ENCODE measurements at places on chromosomes 2 and 18.

DNA sequence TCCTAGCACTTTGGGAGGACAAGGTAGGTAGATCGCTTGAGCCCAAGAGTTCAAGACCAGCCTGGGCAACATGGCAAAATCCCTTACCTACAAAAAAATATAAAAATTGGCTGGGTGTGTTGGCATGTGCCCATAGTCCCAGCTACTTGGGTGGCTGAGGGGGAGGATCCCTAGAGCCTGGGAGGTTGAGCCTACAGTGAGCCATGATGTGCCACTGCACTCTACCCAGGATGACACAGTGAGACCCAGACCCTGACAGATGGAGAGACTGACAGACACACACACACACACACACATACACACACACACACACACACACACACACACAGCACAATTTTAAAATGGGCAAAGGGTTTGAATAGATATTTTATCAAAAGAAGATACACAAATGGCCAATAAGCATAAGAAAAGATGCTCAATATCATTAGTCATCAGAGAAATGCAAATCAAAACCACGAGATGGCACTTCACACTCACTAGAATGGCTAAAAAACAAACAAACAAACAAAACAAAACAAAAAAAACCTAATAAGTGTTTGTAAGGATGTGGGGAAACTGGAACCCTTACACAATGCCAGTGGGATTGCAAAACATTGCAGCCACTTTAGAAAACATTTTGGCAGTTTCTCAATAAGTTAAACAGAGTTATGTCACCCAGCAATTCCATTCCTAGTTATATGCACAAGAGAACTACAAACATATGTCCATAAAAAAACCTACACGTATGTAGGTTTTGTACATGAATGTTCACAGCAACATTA, 42.3 kb downstream of the BAZ2B start:
- DNase-seq, result peak; percentile 57

- peak; percentile 46 for DNase-seq
Observed at GRCh38 chr2:6946722-6947121, 29.5 kb downstream of the RNF144A start.

GRCh38 chr18:60846396-60846795, 473.8 kb upstream of the MC4R start:
- DNase-seq, result no peak

- no peak for DNase-seq
Observed at GRCh38 chr18:50610349-50610748, 50.5 kb downstream of the MAPK4 start.

- DNase-seq, result peak; percentile 21
Observed at GRCh38 chr18:6058941-6059340, 163.6 kb upstream of the TMEM200C start.

DNA sequence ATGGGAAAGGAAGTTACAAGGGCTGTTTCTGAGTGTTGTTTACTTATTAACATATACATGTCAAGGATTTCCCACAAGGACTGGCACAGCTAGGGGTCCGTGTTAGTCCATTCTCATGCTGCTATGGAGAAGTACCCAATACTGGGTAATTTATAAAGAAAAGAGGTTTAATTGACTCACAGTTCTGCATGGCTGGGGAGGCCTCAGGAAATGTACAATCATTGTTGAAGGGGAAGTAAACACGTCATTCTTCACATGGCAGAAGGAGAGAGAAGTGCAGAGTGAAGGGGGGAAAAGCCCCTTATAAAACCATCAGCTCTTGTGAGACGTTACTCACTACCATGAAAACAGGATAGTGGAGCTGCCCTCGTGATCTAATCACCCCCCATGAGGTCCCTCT, 128.9 kb upstream of the CELF4 start:
- no peak for DNase-seq

GRCh38 chr2:194104687-194105086, 1552.3 kb upstream of the SLC39A10 start:
- no peak for DNase-seq

DNA sequence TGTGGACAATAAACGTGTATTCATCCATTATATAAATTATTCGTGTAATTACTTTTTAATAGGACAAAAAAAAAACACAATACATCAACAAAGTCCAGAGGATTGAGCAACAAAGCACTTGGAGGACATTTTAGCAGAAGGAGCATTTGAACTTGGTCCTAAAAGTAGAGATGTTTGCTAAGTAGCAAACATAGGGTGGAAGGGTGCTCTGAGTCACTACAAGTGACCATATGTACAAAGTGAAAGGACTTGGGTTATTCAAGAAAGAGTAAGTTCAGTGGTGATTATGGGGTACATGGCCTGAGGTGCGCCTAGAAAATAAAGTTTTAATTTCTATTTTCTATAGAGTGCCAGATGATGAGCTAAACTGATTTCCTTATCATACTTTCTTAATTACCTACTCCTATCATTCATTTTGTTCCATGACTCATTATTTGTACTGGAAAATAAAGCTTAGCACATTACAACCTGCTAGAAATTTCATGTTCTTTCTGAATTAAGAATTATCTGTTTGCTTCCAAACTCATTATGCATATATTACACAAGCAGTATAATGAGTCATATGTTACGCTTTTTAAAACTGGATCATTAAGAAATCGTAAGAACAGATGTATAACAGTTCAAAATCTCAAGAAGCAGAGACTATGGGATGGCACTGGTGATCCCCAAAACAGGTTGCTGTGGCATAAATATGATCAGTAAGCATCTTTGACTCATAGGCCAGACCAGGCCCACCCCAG, 13.1 kb upstream of the PPP1R1C start:
- DNase-seq, result no peak

DNA sequence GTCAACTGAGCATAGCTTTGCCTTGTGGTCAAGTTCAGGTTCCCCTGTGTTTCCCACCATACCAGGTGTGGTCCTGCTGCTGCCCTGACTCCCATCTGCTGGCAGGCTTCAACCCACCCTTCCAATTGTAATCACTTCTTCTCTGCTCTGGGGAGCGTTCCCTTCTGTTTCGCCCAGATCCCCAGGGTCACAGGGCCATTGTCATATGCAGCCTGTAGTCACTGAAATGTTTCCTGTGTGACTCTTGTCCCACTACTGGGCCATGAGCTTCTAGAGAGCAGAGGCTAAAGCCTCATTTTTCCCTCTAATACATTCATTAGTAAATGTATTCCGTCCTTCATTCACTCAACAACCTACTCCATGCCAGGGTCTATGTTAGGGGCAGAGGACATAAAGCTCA, 75.0 kb upstream of the LAPTM4A start:
- no peak for DNase-seq

- no peak for DNase-seq
Observed at GRCh38 chr2:12727065-12727464, 10.3 kb downstream of the TRIB2 start.

GRCh38 chr2:240645801-240646175, 20.5 kb downstream of the GPR35 start:
- no peak for DNase-seq

DNA sequence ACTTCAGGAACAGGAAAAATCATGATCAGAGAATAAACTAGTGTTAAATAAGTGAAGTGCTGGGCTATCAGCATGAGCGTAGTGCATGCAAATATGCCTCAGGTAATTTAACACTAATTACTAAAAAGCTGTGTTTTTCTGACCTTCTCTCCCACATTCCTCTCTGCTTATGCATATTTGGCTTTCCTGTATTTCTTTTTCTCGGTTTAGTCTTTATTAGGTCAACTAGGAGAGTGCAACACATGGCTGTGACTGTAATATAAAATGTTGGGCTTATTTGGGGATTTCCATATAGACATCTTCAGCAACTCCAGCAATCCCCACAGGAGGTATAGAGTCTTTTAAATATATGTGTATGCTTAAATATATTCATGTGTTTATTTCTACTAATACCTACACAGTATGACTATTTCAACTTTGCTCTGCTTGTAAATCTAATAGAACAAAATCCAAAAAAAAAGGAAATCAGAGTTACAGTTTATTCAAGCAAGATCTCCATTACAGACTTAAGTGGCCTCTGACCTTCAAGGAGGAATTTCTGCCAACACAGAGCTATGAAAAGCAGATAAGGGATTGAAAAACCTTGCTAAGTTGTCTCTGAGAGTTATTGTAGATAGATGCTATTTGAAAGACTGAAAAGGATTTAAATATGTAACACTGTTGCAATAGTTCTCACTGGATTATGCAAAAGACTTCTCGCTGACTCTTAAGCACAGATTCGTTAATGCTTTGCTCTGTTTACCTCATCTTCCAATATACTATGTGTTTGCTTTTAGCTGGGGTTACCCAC, 359.5 kb upstream of the RGPD4 start:
- no peak for DNase-seq

DNA sequence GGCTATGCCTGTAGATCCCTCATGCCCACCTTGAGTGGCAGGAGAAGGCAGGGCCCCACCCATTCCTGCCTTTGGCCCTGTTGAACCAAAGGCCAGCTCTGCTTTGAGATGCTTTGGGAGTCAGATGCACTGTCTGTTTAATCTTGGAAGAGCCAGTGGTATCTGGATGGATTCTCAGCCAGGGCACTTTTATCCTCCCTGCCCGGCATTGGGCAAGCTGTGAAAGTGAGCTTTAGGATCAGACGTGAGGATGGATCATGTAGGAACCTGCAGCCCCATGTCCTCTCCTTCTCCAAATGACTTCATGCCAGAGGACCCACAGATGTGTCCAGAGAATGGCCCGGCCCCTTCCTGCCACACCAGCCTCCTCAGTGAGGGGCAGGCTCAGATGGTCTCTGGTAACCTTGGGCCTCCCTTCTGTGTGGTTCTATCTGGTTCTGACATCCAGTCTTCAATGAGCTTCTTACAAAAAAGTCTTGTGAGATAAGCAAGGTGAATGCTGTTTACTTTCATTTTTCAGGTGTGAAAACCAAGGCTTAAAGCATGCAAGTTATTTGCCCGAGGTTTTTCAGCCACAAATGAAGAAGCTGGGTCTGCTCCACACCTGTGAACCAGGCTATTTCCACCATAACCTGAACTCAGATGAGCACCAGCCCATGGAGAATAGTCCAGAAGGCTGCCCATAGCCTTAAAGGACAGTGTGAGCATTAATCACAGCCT, 123.8 kb downstream of the KCTD1 start:
- DNase-seq, result no peak

- DNase-seq, result no peak
Observed at GRCh38 chr18:10841203-10841602, 308.2 kb downstream of the PIEZO2 start.

- DNase-seq, result no peak
Observed at GRCh38 chr2:18290386-18290785, 270.1 kb downstream of the RDH14 start.

GRCh38 chr2:65482971-65483370, 50.6 kb upstream of the SPRED2 start:
- no peak for DNase-seq

DNA sequence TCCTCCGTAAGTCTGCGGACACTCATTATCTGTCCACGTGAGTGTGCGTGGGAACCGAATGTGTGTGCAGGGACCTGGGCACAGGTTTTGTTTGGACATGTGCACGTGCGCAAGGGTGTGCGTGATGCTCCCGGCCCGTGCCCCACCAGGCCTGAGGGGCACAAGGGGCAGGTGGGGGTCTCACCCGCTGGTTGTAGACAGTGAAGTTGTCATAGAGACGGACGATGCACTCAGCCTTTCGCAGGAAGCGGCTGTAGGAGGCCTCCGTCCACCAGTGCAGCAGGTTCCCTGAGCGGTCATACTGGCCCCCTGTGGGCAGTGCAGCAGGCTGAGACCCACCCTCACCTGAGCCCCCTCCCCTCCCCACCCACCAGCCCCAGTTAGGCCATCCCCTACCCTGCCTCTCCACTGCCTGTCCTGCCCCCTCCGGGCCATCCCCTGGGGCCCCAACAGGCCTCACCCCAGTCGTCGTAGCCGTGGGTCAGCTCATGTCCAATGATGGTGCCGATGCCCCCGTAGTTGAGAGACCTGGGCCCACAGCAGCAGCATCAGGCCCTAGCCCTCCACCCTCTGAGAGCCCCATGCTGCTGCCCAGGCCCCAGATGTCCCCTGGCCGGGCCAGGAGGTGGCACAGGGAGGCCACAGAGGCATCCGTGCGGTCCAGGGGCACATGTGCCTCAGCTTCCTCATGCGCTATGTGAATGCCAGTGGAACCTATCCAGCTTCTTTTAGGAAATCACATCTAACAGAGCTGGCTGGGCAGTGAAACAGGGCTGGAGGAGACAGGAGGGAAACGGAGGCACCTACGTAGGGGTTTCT, 6.1 kb downstream of the ECEL1 start:
- DNase-seq, result no peak

GRCh38 chr2:55923091-55923981, at the start of gene EFEMP1:
TSS of gene EFEMP1 (minus strand) at chr2:55923782. CDS start at chr2:55922440, 1,342 bp downstream.
- no peak for DNase-seq

DNA sequence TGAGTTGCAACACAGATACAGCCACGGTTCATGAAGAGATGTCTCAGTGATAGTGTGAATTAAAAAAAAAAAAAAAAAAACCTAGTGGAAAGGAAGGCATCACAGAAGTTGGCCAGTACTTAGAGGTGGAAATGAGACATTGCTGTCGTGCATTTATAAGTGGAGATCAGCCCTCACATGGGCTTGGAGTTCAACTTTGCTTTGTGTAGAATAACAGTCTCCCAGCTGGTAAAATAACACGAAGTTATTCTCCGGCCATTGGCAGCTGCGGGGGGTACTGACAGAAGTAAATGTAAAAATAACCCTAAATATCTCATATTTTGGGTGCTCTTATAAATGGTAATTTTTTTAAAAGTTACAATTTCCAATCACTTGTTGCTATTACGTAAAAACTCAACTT, 98.8 kb upstream of the TMEM18 start:
- DNase-seq, result no peak

DNA sequence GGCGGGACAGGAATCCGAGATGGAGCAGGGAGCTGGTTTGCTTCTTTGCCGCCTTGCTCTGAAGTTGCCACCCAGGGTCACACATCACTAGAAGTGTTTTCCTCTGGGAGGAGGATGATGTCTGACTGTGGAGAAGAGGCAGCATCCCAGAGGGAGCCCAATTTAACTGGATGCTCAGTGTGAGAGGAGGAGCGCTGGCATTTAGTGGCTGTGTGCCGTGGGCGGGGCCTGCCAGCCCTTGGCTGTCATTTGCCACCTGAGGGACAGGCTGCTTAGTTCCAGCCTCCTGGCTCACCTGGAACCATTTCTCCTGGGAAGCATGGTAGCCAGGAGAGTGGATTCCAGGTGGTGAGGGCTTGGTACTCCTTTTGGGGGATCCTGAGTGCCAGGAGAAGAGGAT, 9.6 kb downstream of the B3GNT2 start:
- DNase-seq, result no peak

- no peak for DNase-seq
Observed at GRCh38 chr18:63956755-63957154, 7.7 kb downstream of the HMSD start.

- DNase-seq, result no peak
Observed at GRCh38 chr2:217905395-217905794, 97.4 kb downstream of the TNS1 start.

DNA sequence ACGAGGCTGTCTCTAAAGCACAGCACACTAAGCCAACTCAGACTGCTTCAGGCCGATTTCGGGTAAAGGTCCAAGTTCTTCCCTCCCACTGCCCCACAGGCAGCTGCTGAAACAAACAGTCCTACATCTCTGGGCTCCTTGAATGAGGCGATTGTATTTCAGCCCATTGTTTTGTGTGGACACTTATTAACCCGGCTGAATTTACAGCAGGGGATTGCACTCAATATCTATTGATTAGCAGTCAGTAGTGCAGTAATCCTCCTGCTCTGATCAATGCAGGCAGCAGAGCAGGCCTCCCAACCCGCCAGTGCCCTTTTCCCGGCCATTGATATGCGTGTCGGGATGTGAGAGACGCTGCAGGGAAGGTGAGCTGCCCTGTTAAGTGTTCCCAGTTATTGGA, 330.1 kb downstream of the CMPK2 start:
- no peak for DNase-seq
